Activated CD8-positive, alpha-beta memory T cell treated with anti-CD3 and anti-CD28 coated beads, Interleukin-2, amount 50 U/mL, for 48 hours (primary cell): ENCODE measurements at places on chromosomes 1 and 21.

DNA sequence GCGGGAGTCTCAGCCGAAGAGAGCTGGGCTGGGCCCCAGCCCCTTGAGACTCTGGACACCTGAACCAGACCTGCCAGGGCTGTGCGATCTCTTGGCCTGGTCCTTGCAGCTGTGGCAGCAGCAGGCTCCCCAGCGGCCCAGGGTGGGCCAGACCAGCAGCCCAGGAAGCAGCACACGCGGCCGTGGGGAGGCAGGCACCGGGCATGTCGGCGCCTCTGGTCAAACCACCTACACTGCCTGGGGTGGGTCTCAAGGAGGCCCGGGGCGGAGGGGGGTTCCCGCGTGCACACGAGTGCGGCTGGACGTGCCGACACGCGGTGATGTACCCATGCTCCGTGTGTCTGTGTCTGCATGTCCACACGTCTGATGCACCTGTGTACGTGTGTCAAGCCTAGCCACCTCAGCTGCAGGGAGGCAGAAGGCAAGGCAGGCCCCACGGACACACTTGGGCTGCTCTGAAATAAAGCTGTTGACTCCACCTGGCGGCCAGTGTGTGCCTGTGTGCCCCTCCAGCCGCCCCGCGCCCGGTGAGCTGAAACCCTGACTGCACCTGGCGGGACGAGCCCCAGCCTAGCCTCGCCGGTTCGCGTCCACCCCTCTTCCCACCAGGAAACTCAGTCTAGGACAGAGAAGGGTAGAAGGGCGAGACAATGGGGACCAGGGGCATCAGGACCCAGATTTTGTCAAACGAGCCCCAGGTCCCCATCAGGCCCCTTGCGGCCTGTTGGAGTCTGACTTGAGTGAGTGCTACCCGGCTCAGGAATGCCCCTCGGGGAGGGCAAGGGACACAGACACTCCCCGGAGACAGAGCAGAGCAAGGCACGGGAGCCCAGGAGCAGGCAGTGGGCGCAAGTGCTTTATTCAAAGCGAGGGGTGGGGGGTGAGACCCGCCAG lies 11.6 kb downstream of the SCNN1D start:
- peak; percentile 77 for DNase-seq

GRCh38 chr1:43453442-43454269 lies at the start of gene HYI:
HYI (minus strand) TSS chr1:43453931; CDS start chr1:43453793, 138 bp downstream.
- peak; percentile 84 for DNase-seq

- DNase-seq: peak; percentile 72
Measured at GRCh38 chr1:234730770-234731568, 121.0 kb upstream of the IRF2BP2 start.

DNA sequence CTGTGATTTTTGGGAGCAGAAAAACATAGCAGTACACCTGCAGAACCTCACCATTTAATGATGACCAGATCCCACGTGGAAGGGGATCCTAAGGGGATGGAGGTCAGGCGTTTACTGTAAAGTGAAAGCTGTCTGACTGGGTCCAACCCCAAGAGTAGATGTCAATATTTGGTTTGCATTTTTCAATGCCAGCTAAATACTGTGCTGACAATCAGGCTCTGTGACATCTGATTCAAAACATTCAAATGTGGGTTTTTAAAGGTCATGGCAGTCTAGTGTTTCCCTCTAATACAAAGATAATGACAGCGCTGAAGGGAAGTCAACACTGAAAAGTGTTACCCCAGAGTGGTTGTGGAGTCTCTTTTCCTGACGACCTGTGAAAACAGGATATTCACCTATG lies 68.1 kb downstream of the SPAG17 start:
- no peak for DNase-seq

DNA sequence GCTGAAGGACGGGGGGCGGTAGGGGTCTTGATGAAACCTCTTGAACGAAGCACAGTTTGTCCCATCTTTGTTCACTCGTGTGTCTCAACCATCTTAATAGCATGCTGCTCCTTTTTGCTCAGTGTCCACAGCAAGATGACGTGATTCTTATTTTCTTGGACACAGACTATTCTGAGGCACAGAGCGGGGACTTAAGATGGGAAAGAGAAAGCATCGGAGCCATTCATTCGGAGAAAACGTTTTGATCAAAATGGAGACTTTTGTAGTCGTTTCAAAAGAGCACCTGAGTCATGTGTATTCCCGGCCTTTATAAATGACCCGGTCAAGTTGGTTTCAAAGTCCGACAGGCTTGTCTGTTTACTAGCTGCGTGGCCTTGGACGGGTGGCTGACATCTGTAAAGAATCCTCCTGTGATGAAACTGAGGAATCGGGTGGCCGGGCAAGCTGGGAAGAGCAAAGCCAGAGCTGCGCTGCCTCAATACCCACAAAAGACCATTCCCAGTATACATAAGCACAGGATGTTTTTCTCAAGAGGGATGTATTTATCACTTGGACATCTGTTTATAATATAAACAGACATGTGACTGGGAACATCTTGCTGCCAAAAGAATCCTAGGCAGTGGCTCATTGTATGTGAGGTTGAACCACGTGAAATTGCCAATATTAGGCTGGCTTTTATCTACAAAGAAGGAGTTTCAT lies 18.5 kb downstream of the ETS2 start:
- DNase-seq: no peak

DNA sequence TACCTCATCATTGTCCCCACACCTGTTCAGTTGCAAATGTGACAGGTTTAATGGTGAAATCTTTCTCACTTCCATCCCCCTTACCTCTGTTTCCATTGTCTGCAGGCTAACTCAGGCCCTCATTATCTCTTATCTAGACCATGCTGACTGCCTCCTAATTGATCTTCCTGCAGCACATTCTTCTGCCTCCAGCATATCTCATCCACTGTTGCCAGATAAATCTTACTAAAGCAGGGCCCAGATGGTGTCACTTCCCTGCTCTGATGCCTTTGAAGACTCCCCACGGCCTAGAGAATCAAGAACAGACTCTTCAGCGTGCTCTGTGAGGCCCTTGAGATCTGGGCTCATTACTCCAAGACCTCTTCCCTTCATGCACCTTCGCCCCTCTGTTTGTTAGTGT lies 230.1 kb downstream of the DUSP10 start:
- no peak for DNase-seq

DNA sequence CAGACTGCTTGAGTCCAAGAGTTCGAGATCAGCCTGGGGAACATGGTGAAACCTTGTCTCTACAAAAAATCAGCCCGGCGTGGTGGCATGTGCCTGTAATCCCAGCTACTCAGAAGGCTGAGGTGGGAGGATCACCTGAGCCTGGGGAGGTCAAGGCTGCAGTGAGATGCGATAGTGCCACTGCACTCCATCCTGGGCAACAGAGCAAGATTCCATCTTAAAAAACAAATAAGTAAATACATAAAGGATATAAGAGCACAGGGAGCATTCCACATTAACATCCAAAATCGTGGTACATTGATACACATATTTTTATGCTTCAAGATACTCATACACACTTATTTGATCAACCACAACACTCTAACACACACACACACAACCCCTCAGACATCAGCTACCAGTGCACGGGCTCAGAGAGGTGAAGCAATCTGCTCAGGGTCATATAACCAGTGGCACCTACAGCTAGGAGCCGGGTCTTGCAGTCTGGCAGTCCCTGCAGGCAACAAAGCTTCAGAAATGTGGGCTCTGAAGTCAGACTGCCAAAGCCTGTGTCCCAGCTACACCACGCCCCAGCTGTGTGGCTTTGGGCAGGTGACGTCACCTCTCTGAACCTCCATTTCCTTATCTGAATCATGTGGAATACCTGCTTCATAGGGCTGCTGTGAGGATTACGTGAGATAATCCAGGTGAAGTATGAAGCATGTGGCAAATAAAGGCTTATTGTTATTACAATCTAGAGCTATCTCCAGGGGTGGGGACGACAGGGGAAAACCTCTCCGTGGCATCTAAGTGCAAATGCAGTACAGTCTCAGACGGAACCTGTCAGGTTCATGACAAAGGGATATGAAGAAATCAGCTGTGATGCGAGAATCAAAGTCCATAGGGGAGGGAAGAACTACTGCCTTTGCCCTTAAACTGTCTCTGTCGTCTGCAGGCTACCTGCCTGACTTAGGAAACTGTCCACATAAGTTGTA lies 4.8 kb upstream of the CRYBG2 start:
- DNase-seq: peak; percentile 80

GRCh38 chr1:26025517-26025916 lies 3.9 kb downstream of the EXTL1 start:
- DNase-seq: no peak

- no peak for DNase-seq
Measured at GRCh38 chr1:41656068-41656467, 171.6 kb upstream of the EDN2 start.

GRCh38 chr1:6358757-6359201 lies 34.8 kb downstream of the ACOT7 start:
- DNase-seq: peak; percentile 69

DNA sequence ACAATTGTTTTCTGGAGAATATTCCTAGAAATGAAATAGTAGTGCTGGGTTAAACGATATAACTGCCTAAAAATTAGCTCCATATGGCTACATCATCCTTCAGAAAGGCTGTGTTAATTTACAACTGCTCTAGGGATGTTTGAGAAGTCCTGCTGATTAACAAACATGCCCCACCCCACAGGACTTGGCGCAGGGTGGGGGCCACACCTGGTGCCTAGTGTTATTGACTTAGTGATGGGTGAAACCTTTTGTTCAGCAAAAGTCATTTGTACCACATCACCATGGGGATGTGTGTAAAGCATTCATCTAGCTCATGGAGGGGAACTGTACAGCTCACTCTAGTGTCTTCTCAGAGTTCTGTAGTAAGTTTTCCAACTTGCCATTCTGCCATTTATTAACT lies 492.8 kb downstream of the CAMTA1 start:
- no peak for DNase-seq

- DNase-seq: no peak
Measured at GRCh38 chr1:63362578-63362977, 4.8 kb upstream of the ALG6 start.

DNA sequence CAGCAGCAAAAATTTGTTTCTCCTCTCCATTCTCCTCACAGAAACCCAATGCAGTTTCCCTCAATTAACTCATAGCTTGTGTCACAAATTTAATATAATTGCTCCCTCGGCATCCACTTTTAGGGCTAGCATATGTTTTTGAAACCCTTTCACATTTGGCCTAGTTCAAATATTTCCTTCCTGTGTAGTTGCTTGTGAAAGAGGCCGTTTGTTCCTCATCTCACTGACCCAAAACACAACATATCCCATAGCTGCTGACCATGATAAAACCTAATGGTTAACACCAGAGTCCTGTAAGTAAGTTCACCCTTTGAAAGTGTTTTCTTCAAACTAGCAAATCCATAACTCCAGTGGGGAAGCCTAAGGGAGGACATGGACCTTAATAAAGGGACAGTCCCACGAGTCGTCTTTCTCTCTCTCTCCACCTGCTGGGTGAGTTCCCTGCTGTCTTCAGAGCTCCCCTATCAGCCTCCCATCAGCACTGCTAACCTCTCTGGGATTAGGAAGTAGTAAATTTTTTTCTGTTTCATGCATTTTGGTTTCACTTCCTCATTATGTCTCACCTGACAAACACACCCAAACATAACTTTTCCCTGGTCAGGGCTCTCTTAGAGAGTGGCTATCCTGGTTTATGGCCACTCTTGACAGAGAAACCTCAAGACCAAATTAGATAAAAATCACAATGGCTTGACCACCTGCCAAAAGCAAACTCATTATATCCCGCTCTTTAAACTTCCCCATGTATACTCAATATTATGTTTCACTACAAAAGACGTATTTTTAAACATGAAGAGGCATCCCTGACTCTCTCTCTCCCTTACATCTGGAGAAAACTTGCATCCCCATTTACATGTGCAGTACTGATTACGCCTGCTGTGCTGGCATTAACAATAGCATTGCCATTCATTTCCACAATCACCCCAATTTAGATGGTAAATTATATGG lies 177.7 kb upstream of the HP1BP3 start:
- DNase-seq: no peak

DNA sequence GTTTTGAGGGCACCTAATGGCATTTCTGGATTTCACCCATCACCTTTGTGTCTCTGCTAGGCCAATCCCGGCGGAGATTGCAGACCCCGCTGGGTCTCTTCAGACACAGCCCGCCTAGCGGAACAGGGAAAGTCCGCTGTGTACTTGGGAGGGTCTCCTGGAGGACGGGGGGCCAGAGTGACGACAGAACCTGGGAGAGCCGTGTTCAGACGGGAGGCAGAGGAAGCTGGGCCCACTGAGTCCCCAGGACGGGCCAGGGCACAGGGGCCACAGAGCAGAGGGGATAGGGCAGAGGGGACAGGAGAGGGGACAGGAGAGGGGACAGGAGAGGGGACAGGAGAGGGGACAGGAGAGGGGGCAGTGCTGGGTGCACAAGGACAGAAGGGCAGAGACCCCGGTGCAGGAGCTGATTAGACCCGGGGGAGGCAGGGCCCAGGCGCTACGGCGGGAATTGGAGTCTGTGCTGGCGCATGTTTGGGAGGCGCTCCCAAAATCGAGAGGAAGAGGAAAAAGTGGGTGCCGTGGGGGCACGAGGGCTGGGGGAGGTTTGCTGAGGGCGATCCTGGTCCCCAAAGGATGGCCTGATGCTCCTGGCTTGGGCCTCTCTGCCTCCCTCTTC lies 12.7 kb downstream of the TRPM2 start:
- no peak for DNase-seq

DNA sequence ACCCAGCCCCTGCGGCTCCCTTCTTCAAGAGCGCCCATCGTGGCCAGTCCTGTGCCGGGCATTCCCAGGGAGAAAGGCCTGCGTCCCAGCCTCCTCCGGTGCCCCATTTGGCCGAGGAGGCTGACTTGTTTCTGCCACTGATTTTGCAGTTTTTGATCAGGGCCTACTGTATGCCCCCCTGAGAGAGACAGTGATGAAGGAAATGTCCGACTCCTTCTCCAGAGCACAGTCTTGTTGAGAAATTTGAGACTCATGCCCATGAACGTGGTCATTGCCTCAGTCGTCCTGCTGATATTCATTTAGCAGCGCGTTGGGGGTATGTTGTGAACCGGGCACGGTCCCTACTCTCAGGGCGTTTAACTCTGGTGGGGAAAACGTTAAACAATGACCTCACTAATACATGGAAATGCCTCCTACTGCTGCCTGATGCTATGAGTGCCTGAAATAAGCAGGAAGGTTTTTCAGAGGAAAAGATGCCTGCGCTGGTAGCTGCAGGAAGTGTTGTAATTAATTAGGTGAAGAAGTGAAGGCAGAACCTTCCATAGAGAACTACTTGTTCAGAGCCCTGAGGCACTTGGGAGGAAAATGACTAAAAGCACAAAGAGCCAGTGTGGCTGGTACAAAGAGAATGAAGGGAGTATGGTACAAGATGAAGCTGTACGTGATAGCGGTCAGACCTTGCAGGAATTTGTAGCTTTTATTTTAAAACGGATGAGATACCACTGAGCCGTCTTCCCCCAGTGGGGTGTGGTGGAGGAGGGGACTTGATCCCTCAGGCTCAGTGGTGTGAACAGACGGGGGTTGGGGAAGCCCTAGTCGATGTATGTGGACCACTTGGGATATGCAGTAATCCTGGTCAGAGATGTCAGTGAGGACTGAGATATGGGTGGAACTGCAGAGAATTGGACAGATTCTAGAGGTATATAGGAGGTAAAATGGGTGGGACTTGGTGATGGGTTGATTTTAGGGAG lies 730 bp downstream of the ZCCHC17 start:
- no peak for DNase-seq

- DNase-seq: no peak
Measured at GRCh38 chr1:115830963-115831362, 10.0 kb downstream of the NHLH2 start.

- DNase-seq: peak; percentile 23
Measured at GRCh38 chr1:31572323-31573104, 3.8 kb upstream of the TINAGL1 start.
